ENCODE measurements at places on chromosomes 3 and 15.

DNA sequence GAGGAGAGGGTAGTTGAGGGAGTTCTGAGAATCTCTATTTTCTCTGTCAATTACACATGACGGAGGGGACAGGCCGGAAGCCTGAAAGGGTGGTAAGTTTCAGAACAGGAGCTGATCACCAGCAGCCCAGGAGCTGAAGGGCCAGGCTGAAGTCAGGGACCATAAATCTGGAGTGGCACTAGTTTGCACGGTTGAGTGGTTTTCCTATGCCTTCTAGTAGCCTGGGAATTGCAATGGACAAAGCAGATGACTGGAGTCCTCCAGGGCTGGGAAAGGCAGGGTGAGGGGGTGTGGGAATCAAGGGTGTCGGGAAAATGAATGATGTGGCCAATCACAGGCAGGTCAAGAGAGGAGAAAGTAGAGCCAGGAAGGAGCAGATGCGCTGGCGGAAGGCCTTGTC is 72.5 kb downstream of the MAGEF1 start:
- no peak for DNase-seq

- DNase-seq, result no peak
These were observed 2.7 kb downstream of the FOXP1 start for GRCh38 chr3:71580636-71581456.

DNA sequence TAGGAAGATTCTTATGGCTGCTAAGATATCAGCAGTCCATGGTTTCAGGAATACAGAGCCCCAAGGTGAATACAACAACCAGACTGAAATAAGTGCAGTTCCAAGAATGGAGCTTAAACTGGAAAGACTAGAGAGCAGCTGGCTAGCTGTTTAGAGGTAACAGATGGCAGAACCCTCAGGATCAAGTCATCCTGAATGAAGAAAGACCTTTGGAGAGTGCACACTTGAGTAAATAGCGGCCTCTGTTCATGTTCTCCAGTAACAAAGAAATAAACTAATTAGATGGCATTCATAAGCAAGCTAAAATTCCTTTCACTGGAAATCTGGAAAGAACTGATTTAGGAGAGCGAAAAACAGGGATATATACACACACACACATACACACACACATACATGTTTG is 968.4 kb downstream of the FHIT start:
- DNase-seq, result no peak

DNA sequence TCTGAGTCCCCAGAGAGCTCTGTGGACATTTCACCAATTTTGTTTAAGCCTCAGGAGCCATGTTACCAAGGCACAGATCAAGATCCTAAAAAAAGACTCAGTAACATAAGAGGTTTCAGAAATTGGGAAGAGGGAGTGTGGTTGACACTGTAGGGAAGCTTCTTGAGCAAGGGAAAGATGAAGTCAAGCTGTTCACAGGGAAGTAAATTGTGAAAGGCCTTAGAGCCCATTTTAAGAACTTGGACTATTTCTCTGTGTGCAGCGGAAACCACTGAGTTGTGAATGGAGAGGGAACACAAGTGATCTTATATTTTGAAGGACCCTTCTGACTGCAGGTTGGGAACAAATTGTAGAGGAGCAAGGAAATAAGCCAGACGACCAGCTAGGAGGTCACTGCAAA is 18.7 kb downstream of the BCL2A1 start:
- DNase-seq, result no peak

GRCh38 chr3:28151608-28152228 is 89.7 kb upstream of the CMC1 start:
- no peak for DNase-seq

- no peak for DNase-seq
These were observed 35.2 kb upstream of the SPPL2A start for GRCh38 chr15:50800715-50801114.

DNA sequence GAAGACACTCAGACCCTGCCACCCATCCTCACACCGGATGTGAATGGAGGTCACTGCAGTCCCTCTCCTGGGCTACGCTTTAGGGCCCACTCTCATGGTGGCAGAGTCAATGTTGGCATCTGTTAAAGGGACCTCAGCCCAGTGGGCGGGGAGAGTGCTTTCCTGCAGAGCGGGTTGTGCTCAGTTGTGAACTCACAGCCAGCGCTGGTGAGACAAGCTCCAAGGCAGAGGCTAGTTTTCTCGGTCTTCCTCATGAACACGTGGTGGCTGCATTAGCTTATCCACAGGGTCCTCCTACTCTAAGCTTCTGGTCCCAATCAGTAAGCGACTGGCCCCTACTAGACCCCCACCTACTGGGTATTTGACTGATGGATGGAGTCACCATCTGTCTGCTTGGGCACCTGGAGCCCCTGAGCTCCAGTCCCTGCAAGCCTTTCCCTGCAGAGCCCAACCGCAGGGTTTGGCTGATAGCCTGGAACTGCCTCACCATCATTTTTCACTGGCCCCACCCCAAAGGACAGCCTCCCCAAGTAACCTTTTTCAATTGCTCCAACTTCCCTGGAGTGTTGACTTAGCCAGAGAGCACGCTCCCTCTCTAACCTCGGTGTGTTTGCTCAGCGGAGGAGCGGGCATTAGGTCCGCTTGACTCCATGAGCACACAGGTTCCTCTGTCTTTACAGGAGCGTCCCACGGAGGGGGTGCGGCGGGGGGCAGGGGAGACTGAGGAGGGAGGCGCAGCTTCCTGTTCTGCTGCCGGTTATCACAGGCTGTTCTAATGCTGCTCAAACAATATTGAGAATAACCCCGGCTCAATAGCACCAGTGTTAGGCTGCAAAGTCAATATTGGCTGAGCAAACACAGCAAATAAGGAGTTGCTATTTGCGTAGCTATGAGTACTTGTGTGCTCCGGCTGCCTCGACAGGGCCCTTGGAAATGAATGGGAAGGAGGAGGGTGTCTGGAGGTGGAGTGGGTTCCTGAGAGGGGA is 141.7 kb downstream of the RPLP1 start:
- DNase-seq, result peak; percentile 40

- peak; percentile 74 for DNase-seq
These were observed 3.5 kb downstream of the ZNF710 start for GRCh38 chr15:90004671-90005070.

GRCh38 chr3:119562307-119562961 is 3.0 kb upstream of the CD80 start:
- DNase-seq, result no peak

DNA sequence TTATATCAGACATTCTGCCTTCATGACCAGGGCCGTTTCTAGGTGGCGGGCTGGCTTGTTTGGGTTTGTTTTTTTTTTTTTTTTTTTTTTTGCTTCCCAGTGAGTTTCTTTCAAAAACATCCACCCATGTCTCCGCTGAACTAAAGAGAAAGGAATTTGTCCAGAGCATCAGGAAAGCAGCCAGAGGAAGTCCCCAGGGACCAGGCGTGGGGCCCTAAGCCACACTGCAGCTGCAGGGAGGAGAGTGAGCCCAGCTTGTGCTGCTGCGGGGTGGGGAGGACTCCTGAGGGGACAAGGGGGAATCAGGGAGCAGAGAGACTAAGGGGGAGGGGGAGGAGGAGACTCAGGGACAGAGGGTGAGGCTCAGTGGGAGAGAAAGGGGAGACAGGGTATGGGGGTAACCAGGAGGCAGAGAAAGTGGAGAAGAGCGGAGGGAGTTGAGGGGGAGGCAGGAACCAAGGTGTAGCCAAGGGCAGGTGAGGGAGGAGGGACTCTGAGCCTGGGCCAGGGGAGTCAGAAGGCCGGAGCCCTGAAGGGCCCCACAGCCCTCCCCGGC is 49.5 kb downstream of the CYP11A1 start:
- DNase-seq, result peak; percentile 61

- DNase-seq, result no peak
These were observed 33.7 kb downstream of the SUSD5 start for GRCh38 chr3:33184863-33185262.

GRCh38 chr3:119301662-119302061 is 7.5 kb downstream of the ARHGAP31 start:
- DNase-seq, result no peak

- DNase-seq, result no peak
These were observed 107.0 kb upstream of the ATP11B start for GRCh38 chr3:182686033-182686886.

DNA sequence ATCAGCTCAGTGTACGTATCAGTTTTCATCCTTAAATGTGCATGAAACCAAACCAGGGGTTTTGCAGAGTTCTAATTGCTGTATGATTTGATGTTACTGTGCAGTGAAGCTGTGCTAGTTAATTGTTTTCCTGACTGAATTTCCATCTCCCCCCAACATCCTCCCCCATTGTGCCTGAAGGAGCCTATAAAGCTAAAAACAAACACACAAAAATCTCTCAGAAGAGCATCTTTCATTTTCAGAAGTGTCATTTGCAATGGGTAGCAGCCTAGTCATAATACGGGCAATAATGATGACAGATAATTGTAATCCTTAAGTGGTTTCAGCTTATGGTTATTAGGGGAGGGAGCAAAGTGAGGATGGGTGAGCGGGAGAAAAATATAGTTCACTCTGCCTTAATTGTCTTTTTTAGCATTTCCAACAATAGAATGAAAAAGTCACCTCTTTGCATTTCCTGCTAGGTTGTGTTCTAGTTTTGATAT is 207.9 kb upstream of the TBL1XR1 start:
- DNase-seq, result no peak

DNA sequence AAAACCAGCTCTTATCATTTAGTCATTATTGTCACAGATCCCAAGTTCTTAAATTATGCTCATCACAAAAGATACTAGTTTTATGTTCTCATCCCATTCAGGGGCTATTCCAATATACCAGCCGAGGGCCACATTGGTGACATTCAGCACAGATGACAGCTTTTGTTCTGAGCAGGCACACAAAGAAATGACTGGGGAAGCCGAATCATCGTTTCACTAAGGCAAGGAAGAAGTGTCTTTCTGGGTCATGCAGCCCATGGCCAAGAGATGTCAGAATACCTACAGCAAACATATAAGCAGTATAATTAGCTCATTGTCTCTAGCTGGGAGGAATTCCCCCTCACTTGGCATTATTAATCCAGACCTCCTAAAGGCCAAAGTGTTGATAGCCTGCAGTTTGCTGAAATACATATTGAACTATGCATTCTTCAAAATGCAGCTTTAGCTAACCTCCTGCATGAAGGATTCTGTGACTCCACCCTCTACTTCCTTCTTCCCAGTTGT is 100.2 kb downstream of the CNTN4 start:
- DNase-seq, result no peak

GRCh38 chr3:192055946-192056345 is 595.0 kb downstream of the PYDC2 start:
- no peak for DNase-seq

- no peak for DNase-seq
These were observed 70.8 kb downstream of the DNAJC13 start for GRCh38 chr3:132488151-132488550.

- no peak for DNase-seq
These were observed 36.2 kb upstream of the FLNB start for GRCh38 chr3:57971975-57972374.

GRCh38 chr3:4043867-4044575 is 244.8 kb downstream of the LRRN1 start:
- DNase-seq, result no peak

DNA sequence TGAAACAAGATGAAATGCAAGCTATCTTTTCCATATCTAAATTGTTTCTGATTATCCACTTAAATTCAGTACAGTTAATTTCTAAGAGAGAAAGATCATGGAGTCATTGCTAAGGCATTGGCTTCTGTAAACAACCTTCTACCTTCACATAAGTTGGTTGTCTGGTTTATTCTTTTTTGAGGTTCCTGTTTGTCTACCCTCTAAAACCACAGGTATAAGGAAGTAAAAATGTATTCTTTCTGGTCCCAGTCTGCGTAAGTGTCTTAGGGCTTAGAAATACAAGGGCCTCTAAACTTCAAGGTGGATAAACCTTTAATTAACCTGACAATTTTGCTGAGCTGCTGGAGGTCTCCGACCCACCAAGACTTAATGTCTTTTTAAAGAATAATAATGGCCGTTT is 3.6 kb upstream of the ATOSA start:
- no peak for DNase-seq

GRCh38 chr3:45011756-45012508 is 14.2 kb upstream of the CLEC3B start:
- DNase-seq, result peak; percentile 78

DNA sequence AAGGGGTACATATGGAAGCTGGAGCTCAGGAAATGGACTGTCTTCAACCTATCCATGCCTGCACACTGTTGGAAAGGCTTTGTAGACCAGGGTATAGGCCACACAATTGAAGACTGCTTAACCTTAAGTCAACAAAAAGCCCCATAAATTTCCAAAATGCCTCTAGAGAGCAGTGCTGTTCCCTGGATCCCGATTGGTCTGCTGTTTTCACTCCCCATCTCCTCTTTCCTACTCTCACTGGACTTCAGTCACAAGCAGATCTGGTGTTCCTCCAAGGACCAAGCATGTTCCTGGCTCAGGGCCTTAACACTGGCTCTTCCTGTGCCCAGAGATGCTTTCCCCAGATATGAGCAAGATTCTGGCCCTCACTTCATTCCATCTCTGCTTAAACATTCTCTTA is 22.8 kb upstream of the LRRC34 start:
- DNase-seq, result no peak

DNA sequence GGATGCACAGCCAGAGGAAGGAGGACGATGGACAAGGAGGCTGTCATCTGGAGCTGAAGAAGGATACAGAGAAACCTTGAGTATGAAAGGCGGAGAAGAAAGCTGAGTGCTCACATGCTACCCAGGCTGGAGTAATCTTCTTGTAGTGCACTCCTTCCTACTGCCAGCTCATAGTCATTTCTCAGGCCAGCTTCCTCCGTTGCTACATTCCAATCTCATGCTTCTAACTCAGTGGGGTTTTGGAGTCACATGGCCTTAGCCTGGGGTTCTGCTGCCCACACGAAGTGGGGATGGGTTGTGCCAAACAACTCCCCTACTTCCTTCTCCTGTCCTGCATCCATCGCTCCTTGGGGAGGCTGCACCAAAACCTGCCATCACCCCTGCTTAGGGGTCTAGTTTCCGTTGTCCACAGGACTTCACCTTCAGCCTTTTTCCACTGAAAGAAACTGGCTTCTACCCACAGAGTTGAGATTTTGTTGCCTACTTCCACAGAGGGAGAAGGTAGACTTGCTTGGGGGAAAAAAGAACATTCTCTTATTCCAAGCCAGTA is 239.9 kb downstream of the EPHB1 start:
- no peak for DNase-seq

GRCh38 chr3:10119376-10119775 is 3.9 kb downstream of the BRK1 start:
- DNase-seq, result no peak

GRCh38 chr15:97517737-97518136 is 442.8 kb upstream of the ARRDC4 start:
- DNase-seq, result no peak

GRCh38 chr3:138049157-138049919 is 39.4 kb downstream of the CLDN18 start:
- no peak for DNase-seq

DNA sequence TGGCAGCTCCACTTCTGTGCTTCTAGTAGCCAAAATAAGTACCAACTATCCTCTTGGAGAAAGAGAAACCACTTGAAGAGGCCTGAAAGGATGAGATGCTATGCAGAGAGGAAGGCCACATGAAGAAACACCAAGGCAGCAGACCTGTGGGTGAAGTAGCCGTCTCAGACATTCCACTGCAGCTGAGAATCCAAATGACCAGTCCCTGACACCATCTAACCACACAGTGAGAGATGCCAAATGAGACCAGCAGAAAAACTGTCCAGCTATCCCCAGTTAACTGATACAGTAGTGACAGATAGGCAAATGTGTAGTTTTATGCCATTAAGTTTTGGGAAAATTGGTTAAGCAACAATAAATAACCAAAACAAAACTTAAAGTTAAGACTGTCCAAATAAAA is 47.9 kb upstream of the ZSCAN2 start:
- DNase-seq, result no peak
